ENCODE measurements at places on chromosomes 4 and X.

DNA sequence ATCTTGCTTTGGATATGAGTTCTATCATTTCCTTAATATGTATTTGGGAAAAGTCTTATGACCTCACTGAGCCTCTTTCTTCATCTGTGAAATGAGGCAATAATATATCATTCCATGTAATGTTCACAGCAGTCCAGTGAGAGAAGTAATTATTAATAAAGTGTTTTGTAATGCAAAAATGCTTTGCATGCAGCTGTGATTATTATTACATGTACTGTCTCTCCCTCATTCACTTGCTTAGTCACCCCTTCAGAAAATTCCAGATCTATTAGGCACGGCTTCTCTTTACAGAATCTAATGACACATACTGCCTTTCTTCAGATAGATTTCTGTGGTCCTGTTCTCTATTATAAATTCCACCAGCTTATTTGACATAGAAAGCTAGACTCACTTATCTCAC is 53.5 kb upstream of the FGF13 start:
- no peak for DNase-seq

DNA sequence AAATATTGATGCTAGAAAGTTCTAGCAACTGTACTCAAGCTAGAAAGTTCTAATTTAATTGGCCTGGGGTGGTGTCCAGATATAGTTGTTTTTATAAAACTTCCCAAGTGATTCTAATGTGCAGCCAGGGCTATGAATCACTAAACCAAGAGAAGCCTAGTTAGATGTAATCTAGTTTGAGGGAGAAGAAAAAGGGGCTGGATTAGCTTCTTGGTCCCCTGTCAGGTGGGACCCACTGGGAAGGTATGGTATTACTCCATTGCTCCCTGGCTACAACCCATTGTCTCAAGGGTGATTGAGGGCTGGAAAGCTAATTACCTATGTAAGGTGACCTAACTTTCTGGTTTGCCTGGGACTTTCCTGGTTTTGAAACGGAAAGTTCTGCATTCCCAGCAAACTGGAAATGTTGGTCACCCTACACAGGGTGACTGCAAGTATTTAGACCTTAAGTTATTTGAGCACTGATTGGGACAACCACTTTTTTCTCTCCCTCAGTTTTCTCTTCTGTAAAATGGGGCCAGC is 23.9 kb upstream of the MSN start:
- peak; percentile 26 for DNase-seq

GRCh38 chrX:24332878-24333277 is 19.0 kb upstream of the SUPT20HL2 start:
- peak; percentile 62 for DNase-seq

DNA sequence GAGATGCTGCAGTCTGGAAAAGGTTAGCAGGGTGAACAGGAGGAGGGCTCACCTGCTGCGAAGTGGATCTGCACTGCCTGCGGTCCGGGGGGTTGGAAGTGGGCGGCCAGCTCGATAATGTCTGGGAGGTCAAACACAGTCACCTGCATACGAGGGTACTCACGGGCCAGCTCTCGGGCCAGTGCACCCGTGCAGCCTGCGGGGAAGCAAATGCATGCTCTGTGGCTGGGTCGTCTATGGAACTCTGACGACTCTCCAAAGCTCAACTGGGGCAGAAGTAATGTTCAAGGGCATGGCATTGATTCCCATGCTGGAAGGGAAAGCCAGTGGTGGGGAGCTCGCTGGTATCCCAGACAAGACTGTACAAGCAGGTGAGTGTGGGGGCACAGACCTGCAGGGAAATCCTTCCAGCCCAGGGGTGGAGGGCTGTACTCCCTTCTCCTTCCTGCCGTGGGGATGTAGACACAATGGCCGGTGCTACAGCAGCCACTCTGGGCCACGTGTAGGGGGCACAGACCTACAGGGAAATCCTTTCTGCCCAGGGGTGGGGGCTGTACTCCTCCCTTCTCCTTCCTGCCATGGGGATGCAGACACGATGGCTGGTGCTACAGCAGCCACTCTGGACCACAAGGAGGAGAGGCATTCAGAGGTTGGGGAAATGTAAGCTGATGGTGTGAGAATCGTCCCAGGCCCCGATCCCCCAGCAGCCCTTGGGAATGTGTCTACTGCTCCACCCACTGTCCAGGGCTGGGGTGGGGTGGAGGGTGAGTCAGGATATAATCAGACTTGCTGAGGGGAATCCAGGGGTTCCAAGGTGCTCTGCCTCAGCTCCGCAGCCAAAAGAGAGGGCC is 26.2 kb upstream of the SLC25A6 start:
- no peak for DNase-seq

Measured in A172 (cell line).